ENCODE measurements at places on chromosomes 2 and 18.

DNA sequence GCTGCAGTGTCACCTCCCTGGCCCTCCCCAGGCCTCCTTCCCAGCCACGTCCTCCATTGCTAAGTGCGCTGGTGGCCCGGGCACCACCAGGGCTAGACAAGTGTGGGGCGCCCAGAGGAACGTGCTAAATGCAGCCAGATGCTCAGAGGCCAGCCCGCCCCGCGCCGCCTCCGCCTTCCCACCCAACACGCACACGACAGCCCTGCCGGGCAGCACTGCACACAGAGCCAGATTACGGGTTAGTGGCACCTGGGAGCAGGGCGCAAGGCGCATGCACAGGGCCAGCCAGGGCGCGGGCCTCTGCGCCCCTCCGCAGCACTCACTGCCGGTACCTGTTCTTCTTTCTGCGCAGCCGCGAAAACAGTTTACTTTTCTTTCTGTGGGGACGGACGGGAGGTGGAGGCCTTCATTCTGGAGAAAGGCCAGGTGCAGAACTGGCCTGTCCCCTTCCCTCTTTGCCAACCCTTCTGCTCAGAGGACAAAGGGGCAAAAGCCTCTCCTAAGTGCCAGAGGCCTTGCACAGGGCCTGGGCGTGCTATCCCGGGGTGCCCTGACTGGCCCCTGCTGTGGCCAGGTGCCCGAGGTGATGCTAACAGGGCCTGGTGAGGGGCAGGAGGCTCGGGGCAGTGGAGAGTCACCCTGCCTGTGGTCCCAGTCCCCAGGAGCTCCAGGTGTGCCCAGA, 46.5 kb downstream of the BIN1 start:
- DNase-seq: no peak

DNA sequence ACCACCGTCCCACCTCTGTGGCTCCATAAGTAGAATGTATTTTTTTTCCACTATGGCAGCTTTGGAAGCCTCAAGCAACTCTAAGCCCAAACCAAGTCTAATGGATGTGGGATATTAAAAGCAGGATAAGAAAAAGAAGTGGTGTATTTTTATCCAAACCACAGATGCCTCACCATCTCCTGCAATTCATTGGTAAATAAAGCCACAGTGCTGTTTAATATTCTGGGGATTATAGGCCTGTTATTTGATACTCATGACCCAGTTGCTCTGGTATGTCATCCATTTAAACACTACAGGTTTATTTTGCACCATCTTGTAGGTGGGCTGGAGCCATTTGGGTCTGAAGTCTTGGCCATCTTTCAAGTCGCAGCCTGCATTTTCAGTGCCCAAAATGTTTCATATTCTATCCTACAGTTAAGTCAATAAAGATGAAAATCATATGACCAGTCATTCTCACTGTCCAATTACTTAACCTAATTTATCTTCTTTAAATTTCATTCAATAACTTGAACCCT, 279.5 kb upstream of the EPHA4 start:
- no peak for DNase-seq

DNA sequence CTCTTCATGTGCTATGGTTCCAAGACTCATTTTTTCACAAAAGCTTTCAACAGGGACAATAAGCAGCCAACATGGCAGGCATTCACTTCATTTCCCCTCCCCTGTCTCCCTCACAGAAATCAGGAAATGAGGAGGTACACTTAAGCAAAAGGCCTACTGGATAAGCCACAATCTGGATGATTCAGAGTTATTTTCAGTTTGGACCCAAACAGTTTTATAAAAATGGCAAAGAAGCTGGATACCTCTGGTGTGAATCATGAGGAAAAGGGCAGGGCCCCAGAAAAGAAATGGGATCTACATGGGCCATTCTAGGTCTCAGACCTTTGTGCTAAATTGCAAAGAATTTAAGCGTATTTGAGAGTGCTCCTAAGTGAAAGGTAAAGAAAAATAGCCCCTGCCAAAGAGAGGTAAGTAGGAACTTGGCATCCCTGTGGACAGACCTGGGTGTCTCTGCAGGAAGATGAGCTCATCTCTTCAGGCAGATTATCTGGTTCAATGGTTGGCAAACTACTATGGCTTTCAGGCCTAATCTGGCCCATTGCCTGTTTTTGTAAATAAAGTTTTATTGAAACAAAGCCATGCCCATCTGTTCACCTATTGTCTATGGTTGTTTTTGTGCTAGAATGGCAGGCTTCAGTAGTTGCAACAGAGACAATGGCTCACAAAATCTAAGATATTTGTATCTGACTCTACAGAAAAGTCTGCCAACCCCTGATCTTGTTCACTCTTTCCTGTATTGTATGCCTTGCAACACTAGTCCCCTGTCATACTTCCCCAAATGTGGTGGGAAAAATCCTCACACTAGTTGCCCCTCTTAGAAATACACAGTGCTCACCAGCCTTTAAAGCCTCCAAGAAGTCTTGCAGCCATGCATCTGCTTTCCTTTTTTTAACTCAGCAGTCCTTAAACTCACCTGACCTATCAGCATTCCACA, 315.0 kb downstream of the ALK start:
- DNase-seq: peak; percentile 94

GRCh38 chr2:65458999-65459398, 26.6 kb upstream of the SPRED2 start:
- DNase-seq: peak; percentile 77
